Activated T-cell treated with anti-CD3 and anti-CD28 coated beads, Interleukin-2, amount 50 U/mL, for 24 hours (primary cell): ENCODE measurements at places on chromosomes 6 and 20.

DNA sequence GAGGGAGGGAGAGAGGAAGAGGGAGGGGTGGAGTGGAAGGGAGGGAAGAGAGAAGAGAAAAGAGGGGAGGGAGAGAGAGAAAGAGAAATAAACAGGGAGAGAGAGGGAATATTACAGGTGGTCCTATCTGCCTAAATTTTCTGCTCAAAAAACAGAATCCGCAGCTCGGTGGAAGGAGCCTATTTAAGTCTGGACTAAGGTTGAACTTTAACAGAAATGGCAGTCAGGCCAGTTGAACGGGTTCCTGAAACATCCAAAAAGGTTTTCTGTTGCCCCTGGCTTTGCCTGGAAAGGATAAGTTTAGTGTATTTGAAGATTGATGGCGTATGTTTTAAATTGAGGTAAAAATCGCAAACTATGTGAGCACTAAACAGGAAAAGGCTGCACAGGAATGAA, 2.2 kb downstream of the TFAP2B start:
- no peak for DNase-seq

GRCh38 chr20:38180781-38181180, 15.7 kb upstream of the TGM2 start:
- DNase-seq = no peak

DNA sequence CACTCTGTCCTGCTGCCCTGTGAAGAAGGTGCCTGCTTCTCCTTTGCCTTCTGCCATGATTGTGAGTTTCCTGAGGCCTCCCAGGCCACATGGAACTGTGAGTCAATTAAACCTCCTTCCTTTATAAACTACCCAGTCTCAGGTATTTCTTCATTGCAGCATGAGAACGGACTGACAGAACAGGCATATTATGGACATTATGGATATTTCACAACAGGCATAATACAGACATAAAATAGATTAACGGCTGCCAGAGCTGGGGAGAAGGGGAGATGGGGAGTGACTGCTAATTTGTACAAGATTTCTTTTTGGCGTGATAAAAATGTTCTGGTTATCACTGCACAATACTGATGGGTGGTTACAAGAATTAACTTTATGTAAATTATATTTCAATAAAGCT, 29.4 kb downstream of the TRPC4AP start:
- DNase-seq = no peak

GRCh38 chr6:106141441-106142237, 55.5 kb downstream of the PRDM1 start:
- DNase-seq = peak; percentile 72

- DNase-seq = no peak
These were observed 222.7 kb downstream of the EYA2 start for GRCh38 chr20:47117371-47117770.

DNA sequence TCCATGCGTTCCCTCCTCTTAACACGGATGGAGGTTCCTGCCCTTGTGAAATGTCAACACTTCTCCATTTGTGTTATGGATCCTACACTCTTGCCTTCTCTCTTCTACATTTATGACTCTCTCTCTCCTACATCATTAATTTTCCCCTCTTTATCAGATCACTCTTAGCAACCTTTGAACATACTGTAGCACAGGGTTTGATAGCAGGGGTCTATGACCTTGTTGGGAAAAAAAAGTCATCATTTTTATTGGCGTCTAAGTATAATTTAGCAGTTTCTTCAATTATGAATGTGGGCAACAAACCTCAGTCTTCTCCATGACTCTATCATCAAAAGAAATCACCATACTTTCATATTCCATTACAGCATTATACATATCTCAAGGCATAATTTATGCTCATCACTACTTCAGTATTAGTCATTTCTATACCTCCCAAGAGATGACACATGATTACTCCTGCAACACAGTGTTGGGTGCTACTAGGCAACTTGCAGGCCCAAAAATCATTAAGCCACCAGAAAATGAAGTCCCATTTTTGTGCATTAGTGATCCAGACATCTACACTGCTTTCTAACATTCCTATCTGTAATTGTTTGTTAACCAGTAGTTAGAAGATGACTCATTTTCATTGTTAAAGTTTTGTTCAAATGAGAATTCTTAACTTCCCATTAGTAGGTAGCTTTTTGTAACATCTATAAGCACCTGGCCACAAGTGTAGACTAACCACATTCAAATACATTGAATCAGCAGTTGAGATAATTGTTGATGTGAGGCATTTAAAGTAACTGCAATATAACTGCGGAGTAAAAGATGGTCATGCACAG, 9.5 kb downstream of the CYP39A1 start:
- DNase-seq = no peak

DNA sequence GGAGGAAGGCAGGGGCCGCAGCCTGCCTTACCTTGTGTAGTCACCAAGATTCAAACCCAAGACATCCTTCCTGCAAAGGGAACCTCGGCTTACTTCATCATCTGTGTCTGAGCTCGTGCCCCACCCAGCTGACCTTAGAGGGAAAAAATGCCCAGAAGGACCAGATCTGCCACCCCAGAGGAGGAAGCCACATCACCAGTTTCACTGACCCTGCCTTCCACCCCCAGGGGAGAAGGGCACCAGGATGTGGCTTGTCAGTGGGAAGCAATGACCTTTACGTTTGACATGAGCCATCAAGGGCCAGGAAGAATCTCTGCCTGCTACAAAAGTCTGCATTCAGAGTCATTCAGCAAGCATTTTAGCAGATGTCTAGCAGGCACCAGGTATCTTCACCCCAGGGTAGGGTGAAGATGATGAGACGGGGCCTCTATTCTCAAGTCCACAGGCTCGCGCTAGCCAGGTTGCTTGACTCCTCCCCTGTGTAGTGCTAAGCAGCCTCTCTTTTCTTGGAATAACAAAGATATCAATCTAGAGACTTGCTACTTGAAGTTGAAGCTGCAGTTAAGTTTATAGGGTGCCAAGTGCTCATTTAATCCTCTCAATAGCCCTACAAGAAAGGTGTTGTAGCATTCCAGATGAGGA, 28.1 kb downstream of the HM13 start:
- DNase-seq = no peak

GRCh38 chr6:17932330-17932852, 55.0 kb downstream of the KIF13A start:
- DNase-seq = no peak

DNA sequence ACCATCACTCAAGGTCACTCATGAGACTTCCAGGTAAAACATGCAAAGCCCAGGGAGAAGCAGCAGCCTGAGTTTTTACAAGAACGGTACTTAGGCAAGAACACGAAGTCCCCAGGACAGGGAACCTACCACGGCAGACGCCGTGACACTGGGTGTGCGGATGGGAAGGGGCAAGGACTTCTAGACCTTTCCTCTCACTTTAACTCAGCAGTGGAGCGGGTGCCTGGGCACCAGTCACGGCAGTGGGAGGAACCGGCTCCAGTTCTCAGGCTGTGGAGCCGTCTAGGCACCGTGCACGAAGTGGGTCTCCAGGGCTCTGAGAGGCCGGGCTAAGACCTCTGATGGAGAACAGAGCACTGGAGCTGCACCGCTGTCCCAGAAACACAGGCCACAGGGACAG, 2.5 kb downstream of the ZBTB46 start:
- no peak for DNase-seq

GRCh38 chr6:6246544-6246943, 73.9 kb downstream of the F13A1 start:
- no peak for DNase-seq
